ENCODE measurements at places on chromosomes 6 and 20.
A peak's percentile ranks its signal among the peaks of the same experiment; 100 is the strongest.

- no peak for DNase-seq
Observed at GRCh38 chr6:129623008-129623732, 86.8 kb downstream of the ARHGAP18 start.

- DNase-seq: no peak
Observed at GRCh38 chr6:118334634-118335033, 213.5 kb upstream of the PLN start.

- DNase-seq: no peak
Observed at GRCh38 chr6:18246205-18246604, 18.1 kb downstream of the DEK start.

DNA sequence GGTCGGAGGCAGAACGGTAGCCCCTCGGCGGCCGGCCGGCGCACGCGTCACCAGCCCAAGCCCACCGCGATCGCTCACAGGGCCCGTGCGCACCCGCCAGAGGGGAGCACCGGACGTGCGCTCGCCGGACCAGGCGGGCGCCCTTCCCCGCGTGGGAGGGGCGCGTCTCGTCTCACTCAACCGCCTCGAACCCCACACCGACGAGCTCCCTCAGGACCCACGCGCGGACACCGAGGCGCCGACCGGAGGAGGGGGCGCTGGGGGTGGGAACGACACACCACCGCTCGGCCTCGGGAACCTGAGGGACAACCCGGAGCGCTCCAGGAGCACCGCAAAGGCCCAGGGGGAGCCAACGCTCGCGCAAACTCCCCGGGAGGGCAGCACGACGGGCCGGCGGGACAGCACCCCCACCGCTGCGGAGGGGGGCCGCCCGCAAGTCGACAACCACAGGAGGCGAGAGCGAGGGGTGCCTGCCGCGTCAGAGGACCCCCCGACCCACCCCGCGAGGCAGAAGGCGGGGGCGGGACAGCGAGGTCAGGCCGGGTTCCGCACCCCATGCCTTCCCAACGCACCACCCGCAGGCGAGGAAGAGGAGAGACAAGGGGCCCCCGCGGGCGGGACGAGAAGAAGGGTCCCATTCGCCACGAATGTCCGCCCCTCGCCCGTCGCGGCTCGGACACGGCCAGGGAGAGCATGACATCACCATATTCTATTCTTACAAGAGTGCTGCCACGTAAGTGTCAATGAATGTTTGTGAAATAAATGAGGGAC, 512.7 kb upstream of the ZNF337 start:
- DNase-seq: peak; percentile 3

- no peak for DNase-seq
Observed at GRCh38 chr6:36309900-36310299, 26.8 kb downstream of the BNIP5 start.
